ENCODE measurements at places on chromosomes 5 and 9. TPM values are rescaled to one million over a fixed set of nuclear protein-coding genes. Genes with fewer than 3 reads are reported as not detected.

GRCh38 chr5:128254789-128255188 is 171.2 kb downstream of the SLC12A2 start:
- no peak for DNase-seq
- no peaks in the 10 kb centered on the region for H3K36me3 ChIP-seq
- no peaks in the 10 kb centered on the region for H3K27me3 ChIP-seq
- H3K4me1 ChIP-seq, result no peaks in the 10 kb centered on the region
- H3K27ac ChIP-seq, result no peak overlapping the region

DNA sequence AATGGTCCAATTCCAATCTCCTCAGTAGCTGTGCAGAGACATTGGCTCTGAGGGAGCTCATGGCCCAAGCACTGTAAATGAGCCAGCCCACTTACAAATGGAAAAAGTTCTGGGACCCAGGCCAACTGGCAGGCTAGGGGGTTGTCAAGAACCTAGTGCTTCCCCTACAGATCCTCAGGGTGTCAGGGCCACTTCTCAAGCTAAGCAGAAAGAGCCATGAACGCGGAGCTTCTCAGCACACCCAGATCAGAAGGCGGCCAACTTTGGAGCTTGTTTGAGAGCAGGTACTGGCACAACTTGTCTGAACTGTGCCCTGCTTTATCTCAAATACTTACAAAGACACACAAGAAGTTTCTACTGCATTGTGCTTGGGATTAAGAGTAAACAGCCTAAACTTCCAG is 17.5 kb downstream of the TLE1 start:
- no peaks in the 10 kb centered on the region for H3K36me3 ChIP-seq
- H3K4me1 ChIP-seq, result peaks cover 18% of the 10 kb centered on the region
- DNase-seq, result peak; percentile 77
- no peaks in the 10 kb centered on the region for H3K27me3 ChIP-seq
- H3K27ac ChIP-seq, result peak overlapping the region; percentile 14
- no peak overlapping the region for H3K4me3 ChIP-seq

DNA sequence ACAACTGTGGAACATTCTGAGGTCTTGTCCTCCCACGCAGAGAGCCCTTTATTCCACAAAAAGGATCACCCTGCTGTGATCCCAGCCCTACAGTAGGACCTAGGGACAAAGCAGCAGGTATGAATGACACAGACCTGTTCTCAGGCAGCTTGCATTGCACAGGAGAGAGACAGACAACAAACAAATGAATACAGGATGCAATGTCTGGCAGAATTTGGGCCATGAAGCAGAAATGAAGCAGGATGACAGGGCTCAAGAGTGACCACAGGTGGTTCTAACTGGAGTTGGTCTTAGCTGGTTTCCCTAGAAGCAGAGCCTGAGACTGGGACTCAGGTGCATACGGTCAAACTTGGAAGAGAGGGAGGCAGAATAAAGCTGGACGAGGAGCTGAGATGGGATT is 388.8 kb downstream of the CDK5RAP2 start:
- no peaks in the 10 kb centered on the region for H3K4me1 ChIP-seq
- H3K27ac ChIP-seq, result no peak overlapping the region
- no peaks in the 10 kb centered on the region for H3K27me3 ChIP-seq
- no peaks in the 10 kb centered on the region for H3K36me3 ChIP-seq
- DNase-seq, result no peak

DNA sequence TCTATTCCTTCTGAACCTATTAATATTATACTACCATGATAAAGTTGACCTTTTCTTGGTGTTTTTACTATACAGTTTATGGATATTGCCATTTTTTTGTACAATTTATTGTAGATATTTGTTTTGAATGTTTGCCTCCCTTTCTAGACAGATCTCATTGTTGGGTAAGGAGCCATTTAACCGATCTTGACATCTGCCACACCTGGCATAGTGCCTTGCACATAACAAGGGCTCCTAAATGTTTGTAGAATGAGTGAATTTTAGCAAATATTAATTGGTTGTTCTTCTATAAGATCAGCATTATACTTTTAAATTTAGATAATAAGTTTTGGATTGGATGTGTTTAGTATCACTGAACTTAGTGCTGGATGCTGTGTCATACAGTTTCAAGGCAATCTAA is 175.3 kb downstream of the GDNF start:
- no peak overlapping the region for H3K27ac ChIP-seq
- no peaks in the 10 kb centered on the region for H3K27me3 ChIP-seq
- no peaks in the 10 kb centered on the region for H3K36me3 ChIP-seq

DNA sequence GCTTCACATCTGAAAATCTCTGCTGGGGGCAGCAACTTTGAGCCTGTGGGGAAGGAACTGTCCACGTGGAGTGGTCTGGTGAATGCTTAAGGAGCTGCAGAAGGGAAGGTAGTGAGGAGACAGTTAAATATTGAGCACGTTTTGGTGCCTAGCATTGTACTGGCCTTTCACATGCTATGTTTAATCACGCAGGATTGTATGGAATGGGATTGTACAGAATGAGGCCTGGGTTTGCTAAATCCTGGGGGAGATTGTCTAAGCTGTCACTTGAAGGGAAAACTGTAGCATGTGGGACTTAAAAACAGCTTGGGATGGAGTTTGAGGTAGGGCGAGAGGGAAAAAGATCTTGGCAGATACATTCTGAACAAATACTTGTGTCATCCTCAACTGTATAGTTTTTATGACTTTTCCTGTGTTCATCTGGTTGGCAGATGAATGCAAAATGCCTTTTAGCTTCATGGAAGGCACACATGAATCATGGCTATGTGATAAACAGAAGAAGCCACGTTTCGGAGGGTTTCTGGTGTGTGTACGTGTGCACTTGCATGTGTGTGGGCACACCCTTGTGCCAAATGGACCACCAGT is 106.6 kb downstream of the TMC1 start:
- H3K27me3 ChIP-seq, result no peaks in the 10 kb centered on the region
- no peak for DNase-seq
- no peak overlapping the region for H3K4me3 ChIP-seq

- no peak overlapping the region for H3K27ac ChIP-seq
- no peaks in the 10 kb centered on the region for H3K36me3 ChIP-seq
- no peak for DNase-seq
- H3K27me3 ChIP-seq, result no peaks in the 10 kb centered on the region
- H3K4me1 ChIP-seq, result no peaks in the 10 kb centered on the region
- no peak overlapping the region for H3K4me3 ChIP-seq
Measured at GRCh38 chr5:40957048-40957447, 47.8 kb downstream of the C7 start.

DNA sequence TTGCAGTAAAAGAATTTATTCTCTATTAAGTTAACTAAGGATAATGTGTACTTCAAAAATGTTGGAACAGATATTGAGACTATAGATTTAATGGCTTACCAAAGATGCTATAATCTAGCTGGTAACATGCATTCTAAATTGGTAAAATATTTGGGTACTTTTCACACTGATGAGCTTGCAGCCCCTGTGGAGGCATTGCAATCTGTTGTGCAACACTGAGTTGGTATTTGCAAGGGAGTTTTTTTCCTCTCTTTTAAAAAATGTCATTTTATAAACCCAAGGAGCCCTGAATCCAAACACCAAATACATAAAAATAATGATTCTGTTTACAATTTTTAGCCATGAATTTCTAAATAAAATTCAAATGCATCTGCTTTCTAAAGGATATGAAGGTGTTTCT is 944.8 kb downstream of the DTWD2 start:
- no peak overlapping the region for H3K4me3 ChIP-seq
- H3K36me3 ChIP-seq, result no peaks in the 10 kb centered on the region
- no peaks in the 10 kb centered on the region for H3K27me3 ChIP-seq
- H3K4me1 ChIP-seq, result no peaks in the 10 kb centered on the region
- DNase-seq, result no peak
- H3K27ac ChIP-seq, result no peak overlapping the region

GRCh38 chr9:132163876-132164603 is 2.2 kb downstream of the NTNG2 start:
- no peak for DNase-seq
- no peaks in the 10 kb centered on the region for H3K36me3 ChIP-seq
- peaks cover 25% of the 10 kb centered on the region for H3K4me1 ChIP-seq
- no peak overlapping the region for H3K27ac ChIP-seq

The PFN3 gene
- total RNA-seq, result not detected

The DCTN3 gene
- 49.0 TPM for total RNA-seq

The MEIKIN gene
- total RNA-seq, result not detected

The SCGB3A2 gene
- total RNA-seq, result not detected

The DBH gene
- total RNA-seq, result not detected

Measured in transverse colon (tissue), 4 donors.